Stomach (tissue), 19 donors: ENCODE measurements at places on chromosomes 13 and 19. TPM values are rescaled to one million over a fixed set of nuclear protein-coding genes. Genes with fewer than 3 reads are reported as not detected.
A peak's percentile ranks its signal among the peaks of the same experiment; 100 is the strongest.

Gene APC2
- 0.15 TPM for polyA plus RNA-seq

Gene ZNF112
- 1.2 TPM for polyA plus RNA-seq

Gene ADM5
- 0.61 TPM for polyA plus RNA-seq

DNA sequence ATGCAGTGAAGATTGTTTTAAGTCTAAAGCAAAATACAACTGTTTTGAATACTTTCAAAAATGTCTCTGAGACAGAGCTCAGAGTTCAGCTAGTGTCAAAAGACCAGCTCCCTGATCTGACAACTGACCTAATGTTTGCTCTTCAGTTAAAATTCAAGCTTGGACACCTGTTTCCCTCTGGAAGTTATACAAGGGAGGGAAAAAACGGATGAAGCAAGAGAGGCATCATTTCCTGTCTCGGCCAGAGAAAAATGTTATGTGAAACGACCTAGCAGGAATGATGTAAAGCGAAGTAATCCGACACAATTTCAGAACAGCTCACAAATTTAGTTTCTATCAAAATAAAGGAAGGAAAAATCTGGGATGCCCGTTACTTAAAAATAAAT is 59.4 kb downstream of the ZAR1L start:
- no peak for DNase-seq

- peak; percentile 51 for DNase-seq
These were observed 532.4 kb upstream of the SGCG start for GRCh38 chr13:22648320-22648801.
